ENCODE measurements at places on chromosomes 5 and 9. TPM values are rescaled to one million over a fixed set of nuclear protein-coding genes. Genes with fewer than 3 reads are reported as not detected.
A peak's percentile ranks its signal among the peaks of the same experiment; 100 is the strongest.

GRCh38 chr9:129253803-129254381 is 75.8 kb upstream of the IER5L start:
- DNase-seq: no peak

DNA sequence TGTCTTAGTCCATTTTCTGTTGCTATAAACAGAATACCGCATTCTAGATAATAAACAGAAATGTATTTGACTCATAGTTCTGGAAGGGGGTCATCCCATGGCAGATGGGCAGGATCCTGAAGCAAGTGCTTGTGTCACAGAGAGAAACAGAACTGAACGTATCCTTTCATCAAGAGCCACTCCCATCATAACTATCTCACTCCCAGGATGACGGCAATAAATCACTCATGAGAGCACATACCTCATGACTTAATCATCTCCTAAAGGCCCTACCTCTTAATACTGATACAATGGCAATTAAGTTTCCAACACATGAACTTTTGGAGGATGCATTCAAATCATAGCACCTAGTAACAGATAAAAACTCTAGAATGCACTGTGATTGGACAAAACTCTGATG is 142.9 kb downstream of the CAMK4 start:
- DNase-seq: peak; percentile 88

GRCh38 chr5:3118340-3118739 is 366.9 kb upstream of the IRX2 start:
- no peak for DNase-seq

GRCh38 chr5:8382456-8382855 is 513.5 kb downstream of the MTRR start:
- DNase-seq: no peak

DNA sequence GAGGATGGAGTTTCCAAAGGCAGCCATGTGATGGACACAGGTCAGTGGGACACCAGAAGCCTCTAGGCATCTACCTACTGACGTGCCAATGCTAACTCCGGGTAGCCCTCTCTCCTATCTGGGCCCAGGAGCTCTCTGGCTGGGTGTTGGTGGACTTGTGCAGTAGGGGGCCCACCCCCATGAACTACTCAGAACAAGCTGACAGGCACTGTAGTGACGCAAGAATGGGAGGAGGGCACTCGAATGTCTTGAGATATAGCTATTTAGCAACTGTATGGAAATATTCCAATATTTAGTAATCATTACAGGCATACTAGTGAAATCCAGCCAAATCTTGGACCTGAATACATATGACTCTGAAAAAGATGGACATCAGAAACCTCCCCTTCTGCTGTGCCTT is 5.7 kb upstream of the DOCK2 start:
- no peak for DNase-seq

- no peak for DNase-seq
These were observed 67.4 kb downstream of the ROR2 start for GRCh38 chr9:91882627-91883026.

- DNase-seq: no peak
These were observed 57.4 kb upstream of the ANGPTL2 start for GRCh38 chr9:127179633-127180441.

DNA sequence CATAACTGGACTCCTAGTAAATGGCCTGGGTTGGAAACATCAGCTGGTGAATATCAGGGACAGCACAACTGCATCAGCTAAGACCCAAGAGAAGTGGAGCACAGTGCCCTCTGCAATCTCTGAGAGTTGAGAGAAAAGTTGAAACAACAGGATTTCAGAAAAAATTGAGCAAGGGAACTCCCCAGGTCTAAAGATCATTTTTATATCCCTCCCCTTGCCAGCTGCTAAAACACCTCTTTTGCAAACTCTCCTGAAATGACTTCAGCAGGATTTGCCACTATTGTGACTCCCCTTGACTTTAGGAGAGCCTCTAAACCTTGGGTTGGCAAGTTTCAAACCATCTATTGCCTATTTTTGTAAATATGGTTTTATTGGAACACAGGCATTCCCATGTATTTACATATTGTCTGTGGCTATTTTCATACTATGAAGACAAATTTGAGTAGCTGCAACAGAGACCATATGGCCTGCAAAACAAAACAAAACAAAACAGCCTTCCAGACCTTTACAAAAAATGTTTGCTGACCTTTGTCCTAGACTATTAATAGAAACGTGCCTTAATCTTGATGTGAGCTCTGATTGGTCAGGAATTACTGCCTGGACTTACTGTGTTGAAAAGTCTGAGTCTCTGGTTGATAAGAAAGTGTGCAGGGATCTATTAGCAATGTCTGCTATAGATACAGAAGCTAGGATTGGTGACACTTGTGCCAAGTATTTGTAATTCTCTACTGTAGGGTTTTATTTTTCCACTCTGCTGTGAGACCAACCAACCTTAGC is 37.7 kb upstream of the PLPPR1 start:
- DNase-seq: no peak

DNA sequence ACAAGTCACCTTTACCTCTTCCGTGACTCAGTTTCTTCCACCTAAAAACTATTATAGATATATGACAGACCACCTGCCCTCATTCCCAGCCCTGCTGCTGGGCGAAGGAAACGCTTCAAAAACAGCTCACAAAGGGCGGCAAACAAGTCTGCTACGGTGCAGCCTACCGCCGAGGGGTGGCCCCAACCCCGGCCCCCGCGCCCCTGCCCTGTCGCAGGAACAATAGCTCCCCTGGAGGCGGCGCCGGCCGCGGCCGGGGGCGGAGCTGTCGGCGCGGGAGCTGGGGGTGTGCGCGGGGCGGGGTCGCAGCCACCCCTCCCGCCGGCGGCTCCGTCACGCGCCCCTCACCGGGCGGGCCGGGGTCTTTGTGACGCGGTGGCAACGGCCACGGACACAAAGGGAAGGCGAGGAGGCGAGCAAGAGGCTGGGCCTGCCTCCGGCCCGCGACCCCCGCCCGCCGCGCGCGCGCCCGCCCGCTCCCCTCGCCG is at the start of gene TMEFF1:
Gene TMEFF1 (plus strand): TSS at position 362 of the 488 bp plus-strand sequence. CDS start 396 bp downstream, outside the sequence.
- peak; percentile 31 for DNase-seq

- DNase-seq: no peak
These were observed 621.9 kb upstream of the CTNND2 start for GRCh38 chr5:12526113-12526512.

- DNase-seq: no peak
These were observed 67.5 kb downstream of the SH3RF2 start for GRCh38 chr5:146003852-146004251.

- peak; percentile 93 for DNase-seq
These were observed 4.7 kb downstream of the SYNPO start for GRCh38 chr5:150645070-150645700.

DNA sequence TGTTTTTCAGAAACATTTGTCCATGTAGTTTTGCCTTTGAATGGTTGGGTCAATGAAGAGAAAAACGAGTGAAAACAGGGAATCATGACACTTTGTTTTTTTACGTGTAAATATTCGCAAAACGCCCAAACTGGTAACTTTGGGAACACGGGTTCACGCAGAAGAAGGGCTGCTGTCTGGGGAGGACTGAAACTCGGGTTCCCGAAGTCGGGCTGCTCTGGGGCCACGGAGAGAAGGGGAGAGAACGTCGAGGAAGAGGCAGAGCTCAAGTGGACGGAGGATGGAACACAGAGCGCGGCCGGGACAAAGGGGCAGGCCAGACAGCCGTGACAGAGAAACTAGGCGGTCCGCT is 478 bp upstream of the SETD9 start:
- DNase-seq: no peak

DNA sequence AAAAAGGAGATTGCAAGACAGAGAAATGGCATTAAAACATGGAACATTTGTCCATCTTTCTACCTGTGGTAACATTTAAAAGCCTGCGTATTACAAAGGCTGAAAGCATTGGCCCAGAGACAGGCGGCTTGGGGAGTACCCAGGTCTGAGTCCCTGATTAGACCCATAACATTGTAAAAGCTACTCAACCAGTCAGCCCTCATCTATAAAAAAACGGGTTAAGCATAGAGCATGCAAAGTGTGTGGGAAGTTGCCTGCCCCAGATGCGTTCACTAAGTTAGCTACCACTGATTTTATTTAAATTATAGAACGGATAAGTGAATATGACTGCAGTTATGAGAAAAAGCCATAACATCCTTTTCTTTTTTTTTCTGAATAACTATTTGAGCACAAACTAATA is 276.1 kb downstream of the CDH12 start:
- no peak for DNase-seq

DNA sequence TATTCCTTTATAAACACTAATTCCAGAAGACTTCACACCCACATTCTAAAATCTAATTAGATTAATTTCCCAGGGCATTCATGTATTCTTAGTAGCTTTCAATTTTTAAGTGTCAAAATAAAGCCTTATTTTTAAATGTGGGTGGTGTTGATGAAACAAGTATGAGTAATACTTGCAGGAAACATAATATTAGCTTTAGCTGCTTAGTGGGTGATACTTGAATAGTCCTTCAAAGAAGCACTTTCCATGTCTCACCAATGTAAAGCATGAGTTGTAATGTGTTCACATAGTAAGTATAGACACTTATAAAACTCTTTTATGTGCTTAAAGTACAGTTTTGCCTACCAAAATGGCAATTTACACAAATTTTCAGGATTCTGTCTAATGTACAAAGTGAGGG is 6.9 kb downstream of the FNBP1 start:
- DNase-seq: no peak

GRCh38 chr5:175892015-175892800 is 20.8 kb downstream of the CPLX2 start:
- no peak for DNase-seq

DNA sequence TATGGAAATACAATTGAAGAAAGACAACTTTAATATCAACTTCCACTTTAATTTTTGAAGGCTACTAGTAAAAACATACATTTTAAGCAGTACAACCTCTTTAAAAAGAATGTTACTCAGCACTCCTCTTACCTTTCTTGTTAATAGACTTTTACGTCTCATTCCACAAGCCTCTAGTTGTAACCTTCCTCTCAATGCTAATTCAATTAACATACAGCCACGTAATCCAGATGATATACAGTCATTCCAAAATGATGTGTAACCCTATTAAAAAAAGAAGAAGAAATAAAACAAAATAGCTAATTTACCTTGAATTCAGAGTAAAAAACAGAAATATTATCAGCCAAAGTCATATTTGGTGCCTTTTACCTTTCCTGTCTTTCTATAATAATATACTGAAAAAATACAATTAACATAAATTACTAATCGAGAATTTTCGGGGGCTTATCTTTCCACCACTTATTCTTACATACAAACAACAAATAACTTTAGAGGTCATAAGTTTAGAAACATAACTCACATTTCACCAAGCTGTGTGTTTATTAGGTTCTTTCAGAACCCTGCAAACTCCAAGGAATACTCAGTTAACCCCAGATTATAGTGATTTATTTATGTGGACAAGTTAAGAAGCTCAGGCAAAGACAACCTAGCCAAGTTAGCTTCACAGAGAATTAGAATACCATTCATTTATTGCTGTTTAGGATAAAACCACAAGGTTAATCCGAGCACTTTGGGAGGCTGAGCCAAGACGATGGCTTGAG is 30.3 kb downstream of the GOLPH3 start:
- peak; percentile 4 for DNase-seq

PHF24 gene
- total RNA-seq: 0.05 TPM

CATSPER3 gene
- not detected for total RNA-seq

ANKDD1B gene
- not detected for total RNA-seq

QRFP gene
- total RNA-seq: not detected

KIF4B gene
- 0.02 TPM for total RNA-seq

Data from A172 (cell line).